Stimulated activated naive CD4-positive, alpha-beta T cell treated with Interleukin-2 at 50 U/mL for 16 hours (primary cell): ENCODE measurements at places on chromosomes 4 and X.

DNA sequence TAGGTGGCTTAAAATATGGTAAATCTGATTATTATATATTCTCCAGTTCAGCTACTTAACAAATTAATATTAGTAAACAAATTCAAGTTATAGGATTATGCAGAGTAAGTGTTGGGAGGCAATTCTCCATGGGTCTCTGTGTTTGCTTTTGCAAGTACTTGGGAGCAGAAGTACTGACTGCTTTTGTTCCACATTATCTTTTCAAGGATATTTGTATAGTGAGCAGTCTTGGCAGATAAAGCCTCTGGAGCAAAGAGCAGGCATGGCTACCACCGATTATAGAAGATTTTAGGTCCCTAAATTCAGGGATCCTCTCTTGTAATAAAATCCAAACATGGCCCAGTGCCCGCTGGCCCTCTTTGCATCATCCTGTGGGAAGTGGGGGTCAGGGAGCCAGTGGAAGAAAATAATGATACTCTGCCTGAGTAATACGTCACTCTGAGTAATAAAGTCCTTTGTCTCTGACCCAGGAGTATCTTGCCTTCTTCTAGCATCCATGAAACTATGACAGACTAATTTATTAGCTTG lies 23.2 kb downstream of the NDNF start:
- DNase-seq: no peak

GRCh38 chr4:24809376-24809775 lies 14.0 kb downstream of the SOD3 start:
- DNase-seq: no peak

- DNase-seq: no peak
These were observed 36.9 kb downstream of the EVC start for GRCh38 chr4:5747738-5748375.

GRCh38 chr4:160836431-160836830 lies 1327.4 kb downstream of the FSTL5 start:
- DNase-seq: no peak

GRCh38 chrX:50565718-50566117 lies 95.1 kb upstream of the DGKK start:
- DNase-seq: no peak

GRCh38 chrX:19392078-19392477 lies 48.4 kb downstream of the PDHA1 start:
- no peak for DNase-seq

- DNase-seq: no peak
These were observed 334.4 kb upstream of the PCDH18 start for GRCh38 chr4:137866671-137867070.

GRCh38 chrX:45712067-45712466 lies 511.4 kb upstream of the DIPK2B start:
- DNase-seq: no peak

GRCh38 chr4:110208419-110208818 lies 10.0 kb upstream of the ELOVL6 start:
- no peak for DNase-seq

DNA sequence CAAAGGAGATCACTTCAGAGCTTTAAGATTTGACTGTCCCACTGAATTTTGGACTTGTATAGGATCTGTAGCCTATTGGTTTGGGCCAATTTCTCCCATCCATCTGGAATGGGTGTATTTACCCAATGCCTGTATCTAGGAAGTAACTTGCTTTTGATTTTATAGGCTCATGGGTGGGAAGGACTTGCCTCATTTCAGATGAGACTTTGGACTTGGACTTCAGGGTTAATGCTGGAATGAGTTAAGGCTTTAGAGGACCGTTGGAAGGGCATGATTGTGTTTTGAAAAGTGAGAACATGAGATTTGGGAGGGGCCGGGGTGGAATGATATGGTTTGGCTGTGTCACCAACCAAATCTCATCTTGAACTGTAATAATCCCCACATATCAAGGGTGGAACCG lies 73.8 kb downstream of the ZNF518B start:
- no peak for DNase-seq

DNA sequence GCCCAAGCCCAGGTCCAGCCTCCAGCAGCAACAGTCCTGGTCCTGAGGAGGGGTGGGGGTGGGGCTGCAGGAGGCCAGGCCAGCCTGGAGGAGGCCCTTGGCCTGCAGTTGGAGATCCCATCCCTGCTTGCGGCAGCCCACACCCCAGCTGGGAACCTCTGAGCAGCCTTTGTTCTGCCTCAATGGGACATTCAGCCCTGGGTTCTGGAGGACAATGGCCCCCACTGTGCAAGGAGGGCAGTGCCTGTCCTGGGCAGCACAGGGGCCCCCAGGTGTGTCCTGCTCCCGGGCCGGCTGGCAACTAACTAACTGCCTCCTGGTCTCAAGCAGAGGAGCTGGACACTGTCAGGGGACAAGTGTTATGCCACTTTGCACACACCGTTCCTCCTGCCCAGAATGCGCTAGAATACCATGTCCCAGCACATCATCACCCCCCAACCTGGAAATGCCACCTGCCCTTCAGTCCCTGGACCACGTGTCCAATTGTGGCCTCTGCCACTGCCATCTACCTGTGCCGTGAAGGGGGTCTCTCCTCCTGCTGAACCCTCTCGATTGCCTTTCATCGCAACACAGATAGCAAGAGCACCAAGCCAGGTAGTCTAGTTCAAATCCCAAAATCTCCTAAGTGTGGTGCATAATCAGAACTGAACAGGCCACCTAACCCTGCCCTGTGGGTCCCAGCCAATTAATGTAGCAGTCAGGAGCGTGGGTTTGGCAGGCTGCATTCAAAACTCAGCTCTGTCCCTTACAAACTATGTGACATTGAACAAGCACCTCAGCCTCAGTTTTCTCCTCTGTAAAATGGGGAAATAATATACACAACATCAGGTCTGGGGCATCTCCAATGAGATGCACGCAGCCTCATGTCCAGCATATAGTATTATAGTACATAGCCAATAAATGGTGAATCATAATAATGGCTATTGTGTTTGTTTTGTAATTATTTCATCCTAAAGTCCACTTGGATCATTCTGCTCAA lies 8.8 kb downstream of the PPP2R2C start:
- no peak for DNase-seq

- DNase-seq: no peak
These were observed 35.4 kb upstream of the HPSE start for GRCh38 chr4:83369831-83370639.

DNA sequence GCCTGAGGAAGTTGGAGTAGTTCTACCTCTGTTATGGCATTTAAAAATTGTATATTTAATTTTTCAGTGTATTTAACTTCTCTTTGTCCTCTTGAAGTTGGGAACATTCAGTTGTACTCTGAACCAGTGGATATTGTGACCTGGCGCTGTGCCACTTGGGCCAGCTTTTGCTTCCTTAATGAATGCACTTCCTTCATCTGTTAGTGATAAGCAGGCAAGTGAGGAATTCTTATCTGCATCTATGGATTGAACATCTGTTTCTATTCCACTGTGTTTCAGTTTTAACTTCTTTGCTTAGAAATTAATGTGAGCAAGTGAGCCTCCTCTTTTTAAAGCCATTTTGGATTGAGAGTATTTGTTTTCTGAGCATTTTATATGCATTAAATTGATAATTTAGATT lies 128.3 kb downstream of the UCHL1 start:
- DNase-seq: no peak

DNA sequence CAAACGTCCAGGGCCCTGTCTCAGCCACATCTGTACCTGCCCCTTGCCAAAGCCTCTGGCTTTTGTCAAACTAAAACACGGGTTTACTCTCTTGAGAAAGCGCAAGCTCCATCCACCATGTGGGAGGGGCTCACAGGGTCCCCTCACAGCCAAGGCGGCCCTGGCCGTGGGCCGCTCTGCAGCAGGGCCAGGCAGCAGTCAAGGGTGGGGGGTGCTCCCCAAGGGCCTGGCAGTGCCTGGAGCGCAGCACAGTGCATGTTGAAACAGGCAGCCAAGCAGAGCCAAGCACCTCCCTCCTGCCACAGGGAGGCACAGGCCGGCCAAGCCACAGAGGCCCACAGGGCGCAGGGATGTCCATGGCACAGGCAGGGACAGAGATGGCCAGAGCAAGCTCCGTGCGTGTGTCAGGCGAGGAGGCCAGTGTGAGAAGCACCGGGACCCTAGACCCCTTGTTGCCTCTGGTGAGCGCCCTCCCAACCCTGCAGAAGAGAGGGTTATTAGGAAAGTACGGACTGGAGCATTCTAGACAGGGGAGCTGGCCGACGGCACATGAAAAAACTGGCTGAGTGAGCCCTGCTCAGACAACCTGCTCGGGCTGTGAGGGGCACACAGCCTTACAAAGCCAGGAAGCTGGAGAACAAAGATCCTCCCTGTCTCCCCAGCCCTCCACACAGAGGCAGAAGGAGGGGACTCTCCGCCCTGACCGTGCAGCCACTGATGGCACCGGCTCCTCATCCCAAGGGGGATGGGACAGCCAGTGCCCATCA lies 39.0 kb downstream of the FAM53A start:
- no peak for DNase-seq

DNA sequence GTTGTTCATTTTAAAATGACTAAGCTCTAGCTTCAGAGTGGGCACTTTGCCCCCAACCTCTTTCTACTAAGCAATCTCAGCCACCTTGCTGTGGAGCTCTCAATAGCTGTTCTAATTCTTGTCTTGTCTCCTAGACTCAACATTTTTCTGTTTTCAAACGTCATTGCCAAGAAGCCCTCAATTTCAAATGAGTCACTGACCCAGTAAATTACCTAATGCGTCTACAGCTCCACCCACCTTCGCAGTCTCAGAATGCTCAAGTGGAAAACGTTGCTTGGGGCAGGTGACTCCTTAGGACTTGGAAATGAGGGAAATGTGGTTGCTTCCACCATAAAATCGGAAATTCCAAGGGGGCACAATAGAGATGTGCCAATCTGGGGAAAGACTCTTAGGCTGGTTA lies 59.0 kb downstream of the ING2 start:
- DNase-seq: no peak

DNA sequence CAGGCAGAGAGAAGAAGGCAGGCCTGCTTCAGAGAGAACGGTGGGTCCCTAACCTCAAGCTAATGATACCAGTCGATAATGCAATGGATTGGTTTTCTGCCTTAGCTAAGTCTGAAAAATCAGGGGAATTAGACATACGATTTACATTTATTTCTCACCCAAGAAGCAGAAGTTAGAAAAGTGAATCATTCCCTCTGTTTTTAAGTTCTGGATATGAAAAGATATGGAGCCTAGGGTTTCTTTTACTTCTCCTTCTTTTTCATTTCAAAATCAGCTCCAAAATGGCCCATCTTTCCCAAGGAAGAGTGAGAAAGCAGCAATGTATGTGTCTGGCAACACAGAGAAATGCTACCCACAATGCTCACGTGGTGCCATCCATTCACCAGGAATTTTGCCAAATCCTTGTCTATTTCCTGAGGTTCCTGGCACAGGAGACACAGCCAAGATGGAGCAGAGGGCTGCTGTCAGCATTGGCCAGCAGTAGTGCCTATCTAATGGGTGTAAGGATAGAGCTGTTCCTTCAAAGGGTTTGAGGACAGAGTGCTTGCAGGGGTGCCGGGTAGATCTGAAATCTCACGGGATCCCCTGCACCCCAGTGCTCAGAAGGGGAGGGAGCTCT lies 231.5 kb downstream of the MAML3 start:
- DNase-seq: no peak

GRCh38 chrX:148441387-148441786 lies 59.0 kb upstream of the AFF2 start:
- no peak for DNase-seq

DNA sequence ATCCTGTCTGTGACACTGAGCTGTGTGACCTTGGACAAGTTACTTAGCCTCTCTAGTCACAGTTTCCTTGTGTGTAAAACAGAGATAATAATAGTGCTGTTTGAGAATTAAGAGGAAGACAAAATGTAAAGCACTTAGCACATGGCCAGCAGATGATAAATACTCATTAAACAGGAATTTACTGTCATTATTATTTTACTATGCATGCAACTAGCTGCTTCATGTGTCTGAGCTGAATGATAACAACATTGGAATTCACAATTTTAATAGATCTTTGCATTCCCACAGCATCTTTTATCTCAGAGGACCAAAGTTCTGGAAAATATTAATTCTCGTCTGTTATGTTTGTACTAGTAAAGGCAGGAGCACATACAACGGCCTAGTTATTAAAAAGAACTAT lies 79.2 kb upstream of the TET2 start:
- no peak for DNase-seq

DNA sequence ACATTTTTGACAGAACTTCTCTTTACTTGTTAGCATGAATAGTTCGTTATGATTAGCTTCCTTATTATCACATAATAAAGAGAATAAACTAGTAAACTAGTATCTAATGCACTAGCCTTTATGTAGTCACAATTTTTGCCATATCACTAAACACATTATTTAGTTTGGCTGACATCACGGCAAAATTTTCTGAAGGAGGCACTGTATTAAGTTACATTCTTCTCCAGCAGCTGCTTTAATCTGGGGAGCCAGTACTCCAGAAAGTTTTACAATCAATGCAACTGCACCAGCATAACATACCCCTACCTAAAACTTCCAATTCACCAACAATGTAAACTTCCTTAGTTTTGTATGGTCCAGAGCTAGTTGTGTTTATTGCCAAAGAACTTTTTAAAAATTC lies 87.8 kb downstream of the FIP1L1 start:
- no peak for DNase-seq

GRCh38 chrX:115367455-115367854 lies 77.9 kb downstream of the LUZP4 start:
- DNase-seq: no peak

DNA sequence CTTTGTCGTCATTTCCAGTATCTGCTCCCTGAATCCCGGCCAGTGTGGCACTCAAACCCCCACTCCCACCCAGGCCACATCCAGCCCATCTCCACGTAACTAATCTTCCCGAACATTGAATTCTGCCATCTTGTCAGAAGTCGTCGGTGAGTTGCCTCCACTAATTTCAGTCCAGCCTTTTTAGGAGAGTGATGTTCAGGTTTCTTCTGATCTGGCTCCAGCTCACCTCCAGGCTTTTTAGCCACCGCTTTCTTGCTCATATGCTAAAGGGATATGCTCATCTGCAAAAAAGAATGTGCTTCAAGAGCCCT lies 1.3 kb downstream of the TMEM165 start:
- no peak for DNase-seq

- no peak for DNase-seq
These were observed 36.3 kb upstream of the FAT1 start for GRCh38 chr4:186759990-186760389.

DNA sequence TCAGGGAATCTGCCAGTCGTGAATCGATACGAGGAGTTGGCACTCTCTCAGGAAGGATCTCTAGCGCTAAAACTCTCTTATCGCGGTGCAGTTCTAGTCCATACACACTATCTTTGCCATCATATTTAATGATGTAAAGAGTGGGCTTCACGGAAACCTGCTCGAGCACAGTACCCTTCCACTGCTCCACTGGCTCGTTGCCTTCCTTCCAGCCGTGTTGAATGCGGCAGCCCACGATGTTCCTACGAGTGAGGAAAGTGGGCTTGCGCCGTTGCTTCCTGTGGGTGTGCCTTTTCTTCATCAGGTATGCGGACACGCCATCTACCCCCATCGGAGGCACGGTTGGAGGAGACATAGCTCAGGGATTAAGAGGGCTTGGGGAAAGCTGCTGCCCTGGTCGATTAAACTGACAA lies 661 bp downstream of the SPIN4 start:
- peak; percentile 10 for DNase-seq
